ENCODE measurements at places on chromosomes 7 and 10.

GRCh38 chr7:51344406-51345138 is 28.0 kb upstream of the COBL start:
- DNase-seq, result no peak

- no peak for DNase-seq
These were observed 46.3 kb downstream of the PHYHIPL start for GRCh38 chr10:59222788-59223187.

DNA sequence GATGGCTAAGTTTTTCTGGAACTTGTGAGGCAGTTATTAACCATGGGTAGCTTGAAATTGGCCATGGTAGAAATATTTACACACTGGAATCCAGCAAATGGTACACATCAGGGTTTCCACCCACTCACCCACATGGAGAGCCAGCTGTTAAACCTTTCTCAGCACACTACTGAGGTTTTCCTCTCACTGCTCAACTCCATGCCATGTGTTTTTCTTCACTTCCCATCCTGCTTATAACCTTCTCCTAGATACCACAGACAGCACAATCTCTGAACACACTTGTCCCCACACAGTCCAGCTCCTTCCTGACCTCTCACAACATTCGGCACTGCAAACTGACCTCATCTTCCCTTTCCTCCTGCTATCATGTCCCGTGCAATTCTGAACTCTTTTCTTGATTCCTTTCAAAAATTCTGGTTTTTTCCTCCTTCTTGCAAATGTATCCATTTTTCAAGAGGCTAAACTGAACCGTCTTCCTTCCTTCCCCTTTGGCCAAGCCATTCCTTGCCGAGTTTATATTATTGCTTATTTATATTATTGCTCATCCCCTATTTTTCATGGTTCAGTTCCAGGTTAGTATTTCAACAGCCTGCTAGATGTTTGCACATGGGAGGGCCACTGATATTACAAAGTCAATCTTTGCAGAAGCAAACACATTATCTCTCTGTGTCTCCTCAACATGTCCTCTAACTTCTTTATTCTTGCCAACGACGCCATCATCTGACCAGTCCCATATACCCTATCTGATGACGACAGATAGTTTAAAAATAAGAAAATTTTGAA is 606.4 kb downstream of the SORCS1 start:
- DNase-seq, result no peak

DNA sequence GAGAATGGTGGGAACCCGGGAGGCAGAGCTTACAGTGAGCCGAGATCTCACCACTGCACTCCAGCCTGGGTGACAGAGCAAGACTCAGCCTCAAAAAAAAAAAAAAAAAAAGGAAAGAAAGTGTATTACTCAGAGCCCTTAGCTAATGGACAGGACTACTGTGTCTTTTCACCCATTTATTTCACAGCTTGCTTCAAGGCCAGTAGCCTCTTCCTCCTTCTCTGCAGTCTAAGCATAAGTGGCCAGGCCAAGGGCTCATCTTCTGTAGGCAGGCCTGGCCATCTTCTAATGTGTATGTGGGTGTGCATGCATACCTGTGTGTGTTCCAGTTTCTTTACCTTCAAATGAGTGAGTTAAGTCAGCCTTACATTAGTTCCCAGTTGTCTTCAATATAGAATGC is 94.8 kb upstream of the GDF10 start:
- DNase-seq, result no peak

All from activated naive CD4-positive, alpha-beta T cell (primary cell).